Bronchial smooth muscle cell (primary cell): ENCODE measurements at places on chromosomes 7 and 10. TPM values are rescaled to one million over a fixed set of nuclear protein-coding genes. Genes with fewer than 3 reads are reported as not detected.

FEZF1 gene
- total RNA-seq = not detected in 2 replicates

LRRC17 gene
- 311 and 381 TPM in 2 replicates for total RNA-seq

CDHR3 gene
- 3.5 and 5.4 TPM in 2 replicates for total RNA-seq

BET1 gene
- 18.9 and 30.9 TPM in 2 replicates for total RNA-seq

LBX1 gene
- under 0.01 TPM in 1 of 2 replicates, not detected in the other for total RNA-seq

ZNF727 gene
- under 0.01 TPM in 1 of 2 replicates, not detected in the other for total RNA-seq

NUDT1 gene
- total RNA-seq = 25.4 and 43.5 TPM in 2 replicates

PGAM2 gene
- 0.09 and 0.63 TPM in 2 replicates for total RNA-seq

NOM1 gene
- 9.6 and 10.6 TPM in 2 replicates for total RNA-seq

TAS2R41 gene
- total RNA-seq = not detected in 2 replicates

SVOPL gene
- total RNA-seq = not detected in 2 replicates

SLC16A9 gene
- total RNA-seq = 0.26 and 0.32 TPM in 2 replicates

SLC26A3 gene
- not detected in 2 replicates for total RNA-seq

CEP55 gene
- total RNA-seq = 0.94 and 4.6 TPM in 2 replicates

SPDYE1 gene
- total RNA-seq = under 0.01 TPM in 1 of 2 replicates, not detected in the other

ADRB1 gene
- total RNA-seq = not detected in 2 replicates

C10orf62 gene
- not detected in 2 replicates for total RNA-seq

VIPR2 gene
- not detected in 2 replicates for total RNA-seq

PAPOLB gene
- total RNA-seq = under 0.01 TPM in 2 replicates

TMEM176B gene
- 0.09 TPM in 1 of 2 replicates, not detected in the other for total RNA-seq

PKD2L1 gene
- total RNA-seq = not detected in 2 replicates

FAM131B gene
- 4.6 and 8.2 TPM in 2 replicates for total RNA-seq

IKZF1 gene
- total RNA-seq = 0.16 TPM in 1 of 2 replicates, not detected in the other

EGFR gene
- total RNA-seq = 31.7 and 35.5 TPM in 2 replicates

WIPF3 gene
- under 0.01 TPM in 1 of 2 replicates, not detected in the other for total RNA-seq

GPC2 gene
- total RNA-seq = 0.95 and 1.5 TPM in 2 replicates

RINT1 gene
- 7.9 and 10.6 TPM in 2 replicates for total RNA-seq

NUTM2B gene
- total RNA-seq = 0.16 and 0.52 TPM in 2 replicates

AKR1E2 gene
- total RNA-seq = 3.8 and 9.3 TPM in 2 replicates

ARL4A gene
- 4.0 and 18.1 TPM in 2 replicates for total RNA-seq

SORBS1 gene
- total RNA-seq = 0.09 and 0.16 TPM in 2 replicates

FZD8 gene
- total RNA-seq = 5.3 and 6.0 TPM in 2 replicates

ADAM12 gene
- 9.1 and 11.5 TPM in 2 replicates for total RNA-seq

SPDYE9 gene
- not detected in 2 replicates for total RNA-seq

DGKI gene
- total RNA-seq = 1.9 and 2.5 TPM in 2 replicates

EPDR1 gene
- total RNA-seq = 6.0 and 13.0 TPM in 2 replicates

GPER1 gene
- 2.1 and 3.6 TPM in 2 replicates for total RNA-seq

R3HCC1L gene
- total RNA-seq = 16.7 and 17.1 TPM in 2 replicates

CUL2 gene
- 18.5 and 19.9 TPM in 2 replicates for total RNA-seq

ITIH2 gene
- not detected in 2 replicates for total RNA-seq

ETV1 gene
- 6.6 and 28.7 TPM in 2 replicates for total RNA-seq
